ENCODE measurements at places on chromosomes 1 and 21.

DNA sequence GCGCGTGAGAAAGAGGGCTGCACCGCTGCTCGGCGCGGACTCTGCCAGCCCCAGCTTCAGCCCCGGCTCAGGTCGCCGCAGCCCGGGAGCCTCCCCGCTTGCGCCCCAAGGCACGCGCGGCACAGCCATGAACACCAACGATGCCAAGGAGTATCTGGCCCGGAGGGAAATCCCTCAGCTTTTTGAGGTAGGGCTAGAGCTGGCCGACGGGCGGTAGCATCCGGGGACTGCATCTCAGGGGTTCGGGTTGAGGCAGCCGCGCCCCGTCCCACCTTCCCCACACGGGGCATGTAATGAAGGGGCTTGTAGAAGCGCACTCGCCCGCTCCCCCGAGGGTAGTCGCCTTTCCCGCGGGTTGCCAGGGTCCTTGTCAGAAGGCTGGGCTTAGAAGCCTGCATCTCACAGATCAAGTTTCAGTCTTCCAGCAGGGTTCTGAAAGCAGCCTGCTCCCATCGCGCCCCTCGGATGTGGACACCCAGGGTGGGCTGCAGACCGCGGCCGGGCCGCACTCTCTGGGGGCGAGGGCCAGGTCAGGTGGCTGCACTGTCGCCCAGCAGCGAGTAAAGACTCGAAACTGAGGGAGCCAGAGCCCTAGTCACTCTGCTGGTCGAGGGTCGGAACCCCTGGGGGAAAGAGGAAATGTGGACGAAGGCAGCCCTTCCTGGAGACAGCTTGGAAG lies 507 bp downstream of the AK5 start:
- no peak for DNase-seq

DNA sequence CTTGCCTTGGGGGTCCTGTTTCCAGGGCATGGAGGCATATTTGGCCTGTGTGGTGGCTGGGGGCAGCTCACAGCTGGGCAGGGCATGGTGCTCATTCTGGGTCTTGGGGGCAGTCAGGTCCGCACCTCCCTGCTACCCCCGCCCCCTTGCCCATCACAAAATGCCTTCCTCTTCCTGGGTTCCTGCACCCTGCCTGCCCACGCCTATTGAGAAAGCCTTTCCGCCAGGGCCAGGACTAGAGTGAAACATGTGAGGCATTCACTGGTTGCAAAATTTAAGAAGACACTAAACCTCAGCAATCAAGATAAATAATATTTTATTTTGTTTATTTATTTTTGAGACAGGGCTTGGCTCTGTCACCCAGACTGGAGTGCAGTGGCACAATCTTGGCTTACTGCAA lies 19.7 kb downstream of the PTAFR start:
- DNase-seq, result no peak

DNA sequence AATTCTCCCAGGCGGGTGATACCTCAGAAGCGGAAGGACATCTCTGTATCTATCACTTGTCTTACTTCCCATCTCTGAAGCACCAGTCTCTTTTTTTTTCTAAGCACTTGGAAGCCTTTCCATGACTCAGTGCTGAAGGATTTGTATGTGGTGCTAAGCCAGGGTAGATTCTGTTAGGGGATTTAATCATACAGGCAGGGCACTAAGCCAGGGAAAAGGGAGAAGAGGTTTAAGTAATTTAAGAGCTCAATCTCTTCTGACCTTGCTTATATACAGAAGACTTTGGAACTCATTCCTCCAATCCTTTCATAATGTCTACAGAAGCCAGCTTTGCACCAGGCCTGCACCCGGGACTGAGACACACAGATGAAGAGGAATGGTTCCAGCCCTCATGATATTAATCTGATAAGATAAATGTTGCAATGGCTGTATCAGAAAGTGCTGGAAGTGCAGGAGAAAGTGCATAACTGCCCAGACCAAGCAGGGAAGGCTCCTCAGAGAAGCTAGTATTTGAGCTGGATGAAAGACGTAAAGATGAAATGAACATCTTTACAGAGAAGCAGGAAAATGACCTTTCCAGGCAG lies 11.0 kb downstream of the FAM163A start:
- no peak for DNase-seq

DNA sequence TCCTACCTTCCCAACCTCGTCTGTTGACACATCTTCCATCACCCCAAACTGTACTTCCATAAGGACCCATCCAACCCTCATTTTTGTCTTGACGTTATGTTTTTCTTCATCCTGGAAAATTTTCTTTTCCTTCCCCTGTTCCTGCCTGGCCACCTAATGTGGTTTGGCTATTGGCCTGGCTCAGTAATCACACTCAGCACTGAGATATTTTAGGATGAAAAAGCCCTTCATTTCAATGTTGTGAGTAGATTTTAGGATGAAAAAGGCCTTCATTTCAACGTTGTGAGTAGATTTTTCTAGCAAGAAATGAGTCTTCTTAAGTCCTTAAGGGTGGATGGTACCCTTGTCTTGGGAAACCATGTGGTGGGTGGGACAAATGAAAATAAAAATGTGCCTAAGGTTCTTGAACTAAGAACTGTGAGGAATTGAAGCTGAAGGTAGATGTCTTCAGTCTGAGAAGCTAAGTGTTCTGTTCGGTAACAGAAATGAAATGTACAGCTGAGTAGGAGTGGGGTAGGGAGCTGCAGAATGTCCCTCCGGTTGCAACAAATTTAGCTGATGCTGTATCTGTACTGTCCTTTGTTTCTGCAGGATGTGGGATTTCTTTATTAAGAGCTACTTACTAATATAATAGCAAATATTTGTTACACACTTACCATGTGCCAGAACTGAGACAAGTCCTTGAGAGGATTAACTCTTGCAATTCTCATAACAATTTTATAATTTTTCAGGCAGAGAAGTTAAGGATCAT lies 36.1 kb downstream of the DNTTIP2 start:
- no peak for DNase-seq

GRCh38 chr1:48869116-48869893 lies 92.6 kb upstream of the BEND5 start:
- DNase-seq, result no peak

DNA sequence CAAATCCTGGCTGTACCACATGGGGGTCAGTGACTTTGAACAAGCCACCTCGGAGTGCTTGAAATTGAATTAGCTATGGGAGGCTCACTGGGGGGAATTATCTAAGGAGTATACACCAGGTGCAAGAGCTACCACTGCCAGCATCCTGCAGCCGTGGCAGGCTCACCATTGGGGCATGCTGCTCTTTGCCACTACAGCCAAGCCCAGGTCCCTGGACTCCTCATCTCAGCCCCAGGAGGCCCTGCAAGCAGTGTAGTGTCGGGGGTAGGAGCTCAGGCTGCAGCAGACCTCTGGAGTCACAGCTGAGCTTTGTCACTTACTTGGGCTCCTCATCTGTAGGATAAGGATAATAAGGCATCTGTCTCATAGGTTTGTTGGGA lies 35.3 kb downstream of the ACOT11 start:
- DNase-seq, result no peak

- no peak for DNase-seq
Measured at GRCh38 chr1:68276448-68276847, 44.1 kb upstream of the WLS start.

DNA sequence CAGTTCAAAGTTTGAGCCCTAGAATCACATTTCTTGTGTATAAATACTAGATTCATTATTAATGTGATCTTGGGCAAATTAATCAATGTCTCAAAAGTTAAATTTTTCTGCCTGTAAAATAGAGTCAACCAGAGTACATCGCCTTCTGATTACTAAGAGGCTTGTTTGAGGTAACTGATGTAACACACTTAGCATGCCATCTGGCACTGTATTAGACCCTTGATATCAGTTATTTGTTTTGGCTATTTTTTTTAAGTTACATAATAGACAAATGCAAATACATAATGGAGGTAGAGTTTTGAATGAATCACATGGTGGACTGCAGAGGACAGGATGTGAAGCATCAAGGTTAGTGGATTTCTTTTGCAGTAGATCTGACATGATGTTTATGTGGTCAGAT lies 298.4 kb downstream of the ADGRL2 start:
- DNase-seq, result no peak

GRCh38 chr1:235330918-235331285 lies 2.5 kb downstream of the GGPS1 start:
- no peak for DNase-seq

Measured in forelimb muscle (tissue), 1 donor.